ENCODE measurements at places on chromosomes 3 and 15.

DNA sequence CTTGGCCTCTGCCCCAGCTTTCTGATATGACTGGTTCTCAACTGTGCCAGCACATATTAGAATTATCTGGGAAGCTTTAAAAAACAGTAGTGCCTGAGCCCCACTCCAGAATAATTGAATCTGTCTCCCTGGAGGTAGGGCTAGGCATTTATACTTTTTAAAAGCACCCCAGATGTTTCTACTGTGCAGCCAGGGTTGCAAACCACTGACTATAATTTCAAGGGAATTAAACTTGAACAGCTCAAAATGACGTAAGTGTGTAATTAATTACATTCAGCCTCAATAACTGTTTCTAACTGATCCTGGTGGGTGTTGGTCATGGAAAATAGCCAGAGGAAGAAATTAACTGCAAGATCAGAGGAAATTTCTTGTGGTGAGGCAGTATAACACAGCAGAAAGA lies 4.4 kb upstream of the IRAK2 start:
- DNase-seq: no peak

DNA sequence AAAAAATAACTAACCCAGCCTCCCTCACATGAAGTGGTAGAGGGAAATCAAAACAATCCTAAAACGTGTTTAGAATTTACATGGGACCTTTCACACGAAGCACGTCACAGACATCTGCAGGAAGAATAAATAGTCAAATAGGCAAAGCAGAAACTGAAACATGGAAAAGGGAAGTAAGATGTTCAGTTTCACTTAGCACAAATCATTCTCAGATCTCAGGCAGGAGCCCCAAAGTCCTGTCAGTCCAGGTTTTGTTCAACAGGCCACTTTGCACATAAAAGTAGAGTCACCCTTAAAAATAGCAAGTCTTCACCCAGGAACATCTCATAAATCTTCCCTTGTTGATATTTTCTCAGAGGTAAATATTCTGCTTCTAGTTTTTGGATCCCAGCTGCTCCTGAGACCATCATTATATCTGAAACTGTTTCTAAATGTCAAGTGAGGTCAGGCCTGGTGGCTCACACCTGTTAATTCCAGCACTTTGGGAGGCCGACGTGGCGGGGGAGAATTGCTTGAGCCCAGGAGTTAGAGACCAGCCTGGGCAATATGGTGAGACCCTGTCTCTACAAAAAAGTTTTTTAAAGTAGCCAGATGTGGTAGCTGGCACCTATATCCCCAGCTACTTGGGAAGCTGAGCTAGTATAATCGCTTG lies 1.9 kb downstream of the RUBCN start:
- DNase-seq: no peak

GRCh38 chr3:64799606-64800005 lies 111.8 kb upstream of the ADAMTS9 start:
- DNase-seq: no peak

DNA sequence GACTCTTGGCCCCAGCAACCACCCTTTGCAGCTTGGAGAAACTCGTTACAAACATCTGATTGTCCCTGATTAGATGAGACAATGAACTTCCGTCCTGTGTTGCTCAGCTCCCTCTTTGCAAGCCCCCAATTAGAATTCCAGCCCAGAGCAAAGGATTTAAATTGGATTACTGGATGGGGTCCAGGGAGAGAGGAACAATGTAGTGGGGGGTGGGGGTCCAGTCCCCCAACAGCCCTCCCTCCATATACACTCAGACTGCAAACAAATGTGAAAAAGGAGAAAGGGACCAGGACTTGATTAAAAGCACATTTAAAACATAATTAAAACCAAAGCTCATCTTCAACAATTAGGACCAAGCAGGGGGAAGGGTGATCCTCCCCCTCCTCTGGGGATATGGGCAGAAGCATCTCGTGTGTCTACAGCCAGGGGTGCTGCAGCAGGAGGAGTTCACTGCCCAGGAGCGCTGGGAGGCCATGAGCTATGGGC lies 71.7 kb upstream of the TMEM115 start:
- no peak for DNase-seq

DNA sequence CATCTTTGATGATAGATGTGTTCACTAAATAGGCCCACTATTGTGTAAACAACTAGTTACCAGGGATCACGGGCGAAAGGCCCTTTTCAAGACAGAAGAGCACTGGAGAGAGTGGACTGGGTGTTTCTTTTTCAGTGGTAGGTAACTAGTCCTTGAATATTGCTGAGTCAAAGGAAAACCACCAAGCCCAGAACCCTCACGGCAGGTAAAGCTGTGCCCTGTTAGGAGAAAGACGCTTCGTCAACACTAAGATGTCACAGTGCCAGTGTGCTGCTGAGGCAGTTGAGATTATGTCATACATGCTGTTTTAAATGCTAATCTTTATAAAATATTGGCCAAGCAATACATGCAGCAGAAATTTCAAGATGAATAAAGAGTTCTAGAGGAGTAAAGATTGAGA lies 578.6 kb downstream of the PYDC2 start:
- DNase-seq: no peak

GRCh38 chr3:25433868-25434267 lies 5.8 kb downstream of the RARB start:
- DNase-seq: no peak

DNA sequence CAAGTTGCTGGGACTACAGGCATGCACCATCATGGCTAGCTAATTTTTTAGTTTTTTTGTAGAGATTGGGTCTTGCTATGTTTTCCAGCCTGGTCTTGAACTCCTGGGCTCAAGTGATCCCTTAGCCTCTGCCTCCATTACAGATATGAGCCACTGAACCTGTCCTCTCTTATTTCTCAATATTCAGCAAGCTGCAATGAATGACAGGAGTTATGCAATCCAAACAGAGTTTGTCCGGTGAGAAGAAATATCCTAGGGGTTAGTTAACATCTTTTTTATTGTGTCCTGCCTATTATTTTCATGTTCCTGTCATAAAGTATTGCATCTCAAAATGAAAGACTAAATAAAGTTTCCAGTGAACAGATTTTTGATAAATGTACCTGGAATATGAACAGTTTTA lies 1161.4 kb downstream of the OTOL1 start:
- no peak for DNase-seq

DNA sequence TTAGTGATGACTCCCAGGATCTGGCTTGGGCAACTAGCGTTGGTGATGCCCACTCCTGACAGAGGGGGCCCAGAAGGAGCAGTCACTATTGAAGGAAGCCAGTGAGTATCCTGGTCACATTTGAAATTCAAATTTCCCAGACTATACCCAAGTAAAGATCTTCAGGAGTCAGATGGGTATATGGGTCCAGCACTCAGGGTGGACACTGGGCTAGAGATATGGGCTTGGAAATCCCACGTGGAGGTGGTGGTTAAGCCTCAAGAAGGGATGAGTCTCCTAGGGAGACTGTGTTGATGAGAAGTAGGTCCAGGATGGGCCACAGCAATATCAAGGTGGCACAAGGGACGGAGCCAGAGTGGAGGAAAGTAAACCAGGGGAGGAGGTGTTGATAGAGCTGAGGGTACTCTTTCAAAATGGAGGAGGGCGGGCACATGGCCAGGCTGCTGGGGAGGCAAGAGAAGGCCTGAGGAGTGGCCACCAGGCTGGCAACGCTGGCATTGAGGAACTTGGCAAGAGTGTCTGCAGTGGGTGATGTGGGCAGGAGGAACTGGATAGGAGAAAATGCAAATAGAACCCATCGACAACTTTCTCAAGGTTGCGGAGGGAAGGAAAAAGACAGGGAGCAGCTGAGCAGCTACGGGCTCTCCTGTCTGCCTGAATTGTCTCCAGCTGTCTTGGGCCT lies 3.7 kb upstream of the SLCO2A1 start:
- no peak for DNase-seq

DNA sequence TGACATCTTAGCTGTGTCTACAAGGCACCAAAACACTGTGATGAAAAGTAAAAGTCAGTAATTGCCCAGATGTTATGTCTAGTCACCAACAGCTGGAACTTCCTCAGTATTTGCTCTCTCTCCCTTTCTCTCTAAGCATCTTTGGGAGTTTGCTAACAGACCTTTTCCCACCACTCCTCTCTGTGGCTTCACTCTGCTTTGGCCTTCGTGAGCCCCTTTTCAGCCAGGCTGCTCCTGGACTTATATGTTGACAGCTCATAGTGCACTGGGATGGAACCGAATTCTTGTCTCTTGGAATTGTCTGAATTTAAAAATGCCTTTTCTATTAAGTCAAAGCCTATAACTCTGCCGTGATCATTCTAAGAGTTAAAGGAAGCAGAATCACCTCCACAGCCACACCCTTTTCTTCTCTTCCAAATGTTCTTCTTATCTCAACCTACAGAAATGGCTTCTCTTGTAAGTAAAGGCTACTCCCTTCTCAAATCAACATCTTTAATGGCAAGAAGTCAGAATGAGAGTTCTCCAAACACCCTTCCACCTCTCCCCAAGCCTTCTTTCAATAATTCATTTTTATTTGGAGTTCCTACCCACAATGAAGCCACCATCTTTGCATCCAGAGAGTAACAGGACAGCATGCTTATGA lies 17.2 kb upstream of the FOXP1 start:
- DNase-seq: no peak
